ENCODE measurements at places on chromosomes 3 and 15. TPM values are rescaled to one million over a fixed set of nuclear protein-coding genes. Genes with fewer than 3 reads are reported as not detected.

CHRNA7 gene
- not detected for total RNA-seq

SIDT1 gene
- not detected for total RNA-seq

ROPN1 gene
- total RNA-seq: 0.18 TPM

ZNF592 gene
- total RNA-seq: 6.3 TPM

GALK2 gene
- total RNA-seq: 57.4 TPM

STRA6 gene
- total RNA-seq: 11.2 TPM

CCDC9B gene
- total RNA-seq: 5.3 TPM

PPP1R14D gene
- not detected for total RNA-seq

SLC2A2 gene
- total RNA-seq: not detected

SMCO1 gene
- not detected for total RNA-seq

TMEM212 gene
- total RNA-seq: not detected

PIK3CA gene
- total RNA-seq: 11.8 TPM

SOX2 gene
- total RNA-seq: not detected

PLCB2 gene
- not detected for total RNA-seq

EIF4A2 gene
- total RNA-seq: 273 TPM

ST3GAL6 gene
- 0.58 TPM for total RNA-seq

SYNPR gene
- not detected for total RNA-seq

GHSR gene
- total RNA-seq: not detected

GP9 gene
- total RNA-seq: not detected

BCL6 gene
- total RNA-seq: 18.7 TPM

FES gene
- 42.9 TPM for total RNA-seq

RLBP1 gene
- not detected for total RNA-seq

NAA80 gene
- total RNA-seq: 18.2 TPM

GREM1 gene
- 4.3 TPM for total RNA-seq

ARL6 gene
- 6.6 TPM for total RNA-seq

CLPX gene
- total RNA-seq: 20.5 TPM

GPR87 gene
- total RNA-seq: 3.2 TPM

ABHD10 gene
- total RNA-seq: 37.2 TPM

MYLK gene
- 180 TPM for total RNA-seq

PDCD6IP gene
- total RNA-seq: 183 TPM

KIF23 gene
- 61.7 TPM for total RNA-seq

MORC1 gene
- total RNA-seq: not detected

ACVR2B gene
- 0.29 TPM for total RNA-seq

MB21D2 gene
- 16.1 TPM for total RNA-seq

BTLA gene
- not detected for total RNA-seq

POC1A gene
- 11.2 TPM for total RNA-seq

ANKUB1 gene
- not detected for total RNA-seq

ASB7 gene
- total RNA-seq: 7.8 TPM

SOX14 gene
- not detected for total RNA-seq

CLN6 gene
- total RNA-seq: 23.7 TPM

Measured in myometrial cell (primary cell).